Mesenchymal stem cell (in vitro differentiated cells and primary cell): ENCODE measurements at places on chromosomes 16 and 17.

DNA sequence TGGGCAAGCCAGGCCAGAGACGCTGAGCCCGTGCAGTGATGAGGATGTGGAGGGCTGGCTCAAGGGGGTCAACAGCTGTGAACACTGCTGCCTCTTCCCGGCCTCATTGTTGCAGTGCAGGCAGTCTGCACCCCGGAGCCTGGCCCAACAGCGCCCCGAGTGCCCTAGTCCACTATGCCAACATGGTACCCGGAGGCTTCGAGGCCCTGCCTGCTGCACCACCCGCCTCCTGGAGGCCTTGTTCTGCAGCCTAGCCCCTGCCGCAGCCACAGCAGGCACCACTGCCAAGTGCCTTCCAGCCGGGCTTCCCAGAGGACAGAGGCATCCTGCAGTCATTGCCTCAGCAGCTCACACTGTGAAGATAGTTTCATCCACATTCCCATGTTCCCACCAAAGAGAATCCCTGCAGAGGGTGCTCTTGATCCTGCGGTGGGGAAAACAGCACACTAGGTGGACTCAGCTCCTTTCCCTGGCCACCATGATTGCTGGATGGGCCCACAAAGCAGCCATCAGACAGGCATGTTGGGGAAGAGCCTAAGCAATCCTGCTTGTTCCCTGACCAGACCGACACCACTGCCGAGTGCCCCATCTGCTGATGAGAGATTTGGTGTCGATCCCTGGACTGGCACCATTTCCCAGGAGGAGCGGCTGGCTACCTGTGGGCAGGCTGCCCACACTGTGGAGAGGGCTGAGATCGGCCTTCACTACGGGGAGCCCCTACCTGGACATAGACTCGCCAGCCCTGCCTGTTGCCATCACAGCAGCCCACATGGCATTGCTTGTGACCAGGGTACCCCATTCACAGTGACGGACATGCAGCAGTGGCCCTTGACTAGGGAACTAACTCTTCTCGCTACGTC lies 44.9 kb downstream of the USP22 start:
- no peak for DNase-seq

- no peak for DNase-seq
Observed at GRCh38 chr17:63611354-63611753, 10.7 kb downstream of the TACO1 start.

- peak; percentile 96 for DNase-seq
Observed at GRCh38 chr17:73304971-73305812, 6.6 kb downstream of the CDC42EP4 start.

DNA sequence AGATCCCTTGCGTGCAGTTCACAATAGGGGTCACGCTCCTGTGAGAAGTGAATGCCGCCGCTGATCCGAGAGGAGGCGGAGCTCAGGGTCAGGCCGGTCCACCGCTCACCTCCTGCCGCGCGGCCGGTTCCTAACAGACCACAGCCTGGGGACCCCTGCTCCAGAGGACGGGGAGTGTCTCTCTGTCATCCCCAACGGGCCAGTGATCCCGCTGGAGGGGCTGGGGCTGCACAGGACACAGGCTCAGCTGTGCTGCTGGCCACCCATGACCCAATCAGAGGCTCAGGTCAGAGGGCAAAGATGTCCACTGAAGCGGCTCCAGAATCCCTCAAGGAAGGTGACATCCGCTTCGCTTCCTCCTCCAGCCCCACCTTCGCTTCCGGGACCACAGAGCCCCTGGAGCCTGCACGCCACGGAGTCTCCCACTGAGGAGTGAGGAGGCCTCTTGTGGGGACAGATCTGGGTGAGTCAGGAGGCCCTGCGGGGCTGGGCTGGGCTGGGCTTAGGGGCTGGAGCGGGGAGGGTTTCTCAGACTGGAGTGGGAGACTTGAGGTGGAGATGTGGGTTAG lies 115.4 kb downstream of the METRNL start:
- DNase-seq, result no peak

GRCh38 chr17:45326626-45327025 lies 9.8 kb upstream of the MAP3K14 start:
- DNase-seq, result no peak

DNA sequence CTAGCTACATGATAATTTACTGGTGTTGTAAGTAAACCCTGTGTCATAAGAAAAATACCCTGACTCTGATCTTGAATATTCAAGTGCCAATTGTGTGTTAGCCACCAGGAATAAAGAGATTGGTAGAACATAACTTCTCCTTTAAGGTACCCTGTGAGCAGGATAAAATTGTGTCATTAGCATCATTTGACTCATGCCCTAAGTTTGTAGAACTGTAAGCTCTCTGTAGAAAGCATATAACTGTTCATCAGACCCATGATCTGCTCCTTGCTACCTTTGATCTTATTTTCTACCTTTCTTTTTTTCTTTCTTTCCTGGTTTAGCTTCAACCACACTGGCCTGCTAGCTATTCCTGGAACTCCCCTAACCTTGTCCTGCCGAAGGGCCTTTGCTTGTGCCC lies 35.8 kb downstream of the PTRH2 start:
- DNase-seq, result no peak

GRCh38 chr16:89351645-89352044 lies 134.1 kb downstream of the ZNF778 start:
- no peak for DNase-seq

GRCh38 chr16:5065326-5065725 lies 430 bp downstream of the C16orf89 start:
- DNase-seq, result no peak

- no peak for DNase-seq
Observed at GRCh38 chr17:55969562-55970324, 183.5 kb upstream of the ANKFN1 start.

DNA sequence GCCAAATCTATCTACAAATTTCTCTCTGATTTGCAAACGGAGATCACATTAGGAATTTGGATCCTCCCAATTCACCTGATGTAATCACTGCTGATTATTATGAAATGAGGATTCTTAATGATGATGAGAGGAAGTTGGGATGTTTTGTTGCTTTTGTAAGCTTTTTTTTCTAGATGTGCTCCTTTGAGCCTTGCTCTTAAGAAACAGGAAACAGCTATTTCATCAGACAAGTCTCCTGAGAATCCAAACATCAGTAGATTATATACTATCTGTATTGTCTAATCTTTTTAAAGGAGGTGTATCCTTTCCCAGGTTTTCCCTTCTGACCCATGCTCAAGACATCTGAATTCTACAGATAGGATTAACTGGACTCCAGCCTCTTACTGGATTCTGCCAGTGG lies 73.3 kb downstream of the KIF2B start:
- no peak for DNase-seq

DNA sequence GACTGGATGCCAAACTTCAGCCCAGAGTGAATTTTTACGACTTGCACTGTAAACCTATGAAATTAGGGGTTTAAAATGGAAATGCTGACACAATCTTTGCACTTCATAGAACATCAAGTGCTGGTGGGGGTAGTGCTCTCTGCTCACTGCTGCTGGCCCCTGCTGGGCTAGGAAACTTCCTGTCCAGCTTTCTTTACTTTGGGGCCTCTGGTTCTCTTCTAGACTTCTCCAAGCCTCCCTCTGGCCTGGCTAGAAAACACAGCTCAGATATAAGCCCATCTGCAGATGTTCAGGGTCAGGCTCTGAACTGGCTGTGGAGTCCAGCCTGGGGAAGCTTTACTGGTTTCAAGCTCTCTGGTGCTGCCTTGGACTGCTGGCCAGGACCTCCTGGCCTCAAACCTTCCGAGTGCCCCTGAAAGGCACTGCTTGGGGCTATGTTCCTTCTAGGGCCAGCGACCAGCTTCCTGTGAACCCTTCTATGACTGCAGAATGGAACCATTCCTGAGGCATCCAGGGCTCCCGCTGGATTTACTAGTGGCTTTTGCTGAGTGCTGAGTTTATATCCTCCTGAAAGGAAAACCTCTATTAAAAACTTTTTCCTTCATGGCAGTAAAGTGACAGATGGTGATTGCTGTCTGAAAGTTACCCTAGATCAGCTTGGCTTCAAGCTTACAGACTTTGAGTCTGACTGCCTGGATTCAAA lies 59.4 kb downstream of the TBX4 start:
- no peak for DNase-seq

- DNase-seq, result no peak
Observed at GRCh38 chr17:57494443-57494842, 238.1 kb downstream of the MSI2 start.

DNA sequence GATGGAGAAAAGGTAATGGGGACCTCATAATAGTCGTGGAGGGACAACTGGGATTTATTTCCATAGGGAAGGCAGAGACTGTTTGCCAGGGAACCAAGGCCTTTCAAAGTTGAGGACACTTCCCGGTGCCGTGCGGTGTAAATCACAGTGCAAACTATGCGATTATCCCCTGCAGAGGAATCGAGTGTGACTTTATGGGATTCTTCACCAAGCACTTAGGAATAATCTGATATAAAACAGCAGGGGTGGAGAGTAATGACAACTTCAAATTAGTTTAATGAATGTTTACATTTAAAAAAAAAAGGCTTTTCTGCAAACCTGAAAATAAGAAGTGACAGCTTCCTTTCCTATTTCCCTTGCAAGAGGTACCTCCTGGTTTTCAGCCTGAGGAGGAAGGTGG lies 538.2 kb downstream of the MAF start:
- DNase-seq, result no peak

DNA sequence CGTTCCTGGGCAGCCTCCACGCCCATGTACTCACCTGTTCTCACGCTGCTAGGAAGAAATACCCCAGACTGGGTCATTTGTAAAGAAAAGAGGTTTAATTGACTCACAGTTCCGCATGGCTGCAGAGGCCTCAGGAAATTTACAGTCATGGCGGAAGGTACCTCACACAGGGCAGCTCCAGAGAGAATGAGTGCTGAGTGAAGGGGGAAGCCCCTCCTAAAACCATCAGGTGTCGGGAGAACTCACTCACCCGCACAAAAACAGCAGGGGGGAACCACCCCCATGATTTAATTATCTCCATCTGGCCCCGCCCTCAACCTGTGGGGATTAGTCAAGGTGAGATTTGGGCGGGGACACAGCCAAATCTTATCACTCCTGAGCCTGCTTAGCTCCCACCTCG lies 18.2 kb downstream of the RAB40C start:
- no peak for DNase-seq

- DNase-seq, result no peak
Observed at GRCh38 chr17:1577583-1578013, 15.0 kb upstream of the PITPNA start.

DNA sequence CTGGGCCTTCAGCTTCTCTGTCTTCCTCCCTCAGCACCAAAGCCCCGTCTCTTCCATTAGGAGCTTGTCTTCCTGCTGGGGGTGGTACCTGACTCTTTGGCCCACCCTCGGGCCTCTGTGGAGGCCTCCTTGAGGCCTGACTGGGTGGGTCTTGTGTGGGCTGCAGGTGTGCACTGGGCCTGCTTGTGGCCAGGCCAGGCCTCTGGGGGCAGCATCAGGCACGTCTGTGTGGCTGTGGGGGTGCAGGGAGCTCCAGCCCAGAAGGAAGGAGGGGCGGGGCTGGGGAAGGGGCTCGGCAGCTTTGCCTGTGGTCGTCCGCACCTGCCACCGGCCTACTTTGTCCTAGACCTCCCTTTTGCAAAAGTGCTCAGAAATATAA lies 7.0 kb downstream of the PIGQ start:
- no peak for DNase-seq

DNA sequence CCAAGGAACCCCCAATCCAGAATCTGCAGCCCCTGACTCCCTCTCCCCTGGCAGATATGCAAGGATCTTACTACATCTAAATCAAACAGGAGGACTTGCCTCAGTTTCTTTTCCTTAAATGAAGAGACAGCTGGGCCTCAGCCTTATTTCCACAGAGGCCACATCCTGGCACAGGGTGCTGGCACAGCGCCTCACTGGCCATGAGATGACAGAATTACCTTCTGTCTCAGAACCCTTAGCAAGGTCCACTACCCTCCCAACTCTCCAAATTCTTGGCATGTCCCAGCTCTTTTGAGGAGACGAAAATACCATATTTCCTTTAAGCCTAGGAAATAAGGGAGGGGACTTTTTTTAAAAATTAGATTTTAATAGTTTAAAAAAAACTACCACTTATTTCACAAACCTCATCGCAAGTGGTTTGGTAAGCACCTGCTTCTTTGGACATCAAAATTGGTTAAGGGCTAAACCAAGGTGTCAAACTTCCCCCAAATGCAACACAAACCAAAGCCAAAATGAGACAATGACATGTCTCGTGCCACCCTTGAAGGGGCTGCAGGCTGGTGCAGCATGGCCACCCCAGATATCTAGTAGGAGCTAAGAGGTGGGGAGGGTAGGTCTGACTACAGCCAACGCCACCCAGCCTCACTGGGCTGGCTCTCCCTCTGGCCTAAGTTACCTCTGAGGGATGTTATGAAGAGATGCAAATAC lies 25.3 kb downstream of the FAM117A start:
- no peak for DNase-seq

DNA sequence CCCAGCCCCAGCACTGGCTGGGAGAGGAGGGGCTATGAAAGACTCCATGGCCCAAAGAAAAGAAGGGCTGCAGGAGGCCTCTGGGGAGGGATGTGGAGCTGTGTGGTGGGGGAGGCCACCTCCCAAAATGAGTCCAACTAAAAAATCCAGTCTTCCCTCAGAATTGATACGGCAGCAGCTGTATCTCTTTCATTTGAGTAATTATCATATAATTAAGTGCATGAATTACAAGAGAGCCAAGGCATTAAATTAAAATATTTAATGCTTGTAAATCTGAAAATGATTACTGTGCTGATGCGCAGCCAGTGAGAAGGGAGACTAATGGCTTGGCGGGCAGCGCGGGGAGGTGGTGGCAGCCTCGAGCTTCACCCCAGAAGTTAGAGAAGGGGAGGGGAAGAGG lies 192.8 kb downstream of the C16orf78 start:
- DNase-seq, result no peak

- DNase-seq, result peak; percentile 70
Observed at GRCh38 chr16:66604376-66605176, at the start of gene CMTM3. Gene CMTM3, plus strand, starts transcription at chr16:66604704. Its CDS starts 102 bp downstream, at chr16:66604806.
